CD14-positive monocyte (primary cell): ENCODE measurements at places on chromosomes 13 and 19.

- peaks cover 64% of the 10 kb centered on the region for H3K4me1 ChIP-seq
- no peak for DNase-seq
- H3K27ac ChIP-seq, result no peak overlapping the region
These were observed 14.4 kb upstream of the GARIN5A start for GRCh38 chr19:50490991-50491472.

DNA sequence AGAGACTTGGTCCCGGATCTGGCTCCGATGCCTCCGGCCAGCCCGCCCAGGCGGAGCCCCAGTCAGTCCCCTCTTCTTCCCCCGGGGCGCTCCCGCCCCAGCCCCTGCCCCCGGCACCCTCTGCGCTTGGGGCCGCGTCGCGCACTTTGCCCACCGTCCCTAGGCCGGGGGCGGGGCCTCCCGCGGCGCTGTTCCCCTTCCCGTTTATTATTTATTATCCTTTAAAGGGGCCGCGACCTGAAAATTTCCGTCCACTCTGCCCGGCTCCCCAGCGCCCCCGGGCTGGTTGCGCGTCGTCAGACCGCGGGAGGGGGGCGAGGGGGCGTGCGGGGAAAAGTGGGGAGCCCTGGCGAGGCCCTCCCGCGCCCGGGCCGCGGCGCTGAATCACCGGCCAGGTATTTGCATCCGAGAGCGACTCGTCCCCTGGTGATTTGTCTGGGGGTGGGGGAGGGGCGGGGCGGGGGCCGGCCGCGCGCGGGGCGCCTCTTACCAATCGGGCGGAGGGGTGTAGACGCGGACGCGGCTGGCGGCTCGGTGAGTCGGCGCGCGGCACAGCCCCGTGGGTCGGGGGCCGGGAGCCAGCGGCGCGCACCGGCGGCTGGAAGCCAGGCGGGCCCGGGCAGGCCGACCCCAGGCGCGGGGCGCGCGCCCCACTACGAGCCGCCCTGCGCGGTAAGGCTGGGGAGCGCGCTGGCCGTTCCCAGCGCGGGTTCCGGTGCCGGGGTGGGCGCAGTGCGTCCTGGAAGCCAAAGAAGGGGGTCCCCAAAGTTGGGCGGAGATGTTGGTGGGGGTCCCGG, at the start of gene ARID3A:
ARID3A (plus strand) TSS at position 510 of the 797 bp plus-strand sequence. CDS start 3,494 bp downstream, outside the sequence.
- peaks cover 8% of the 10 kb centered on the region for H3K27me3 ChIP-seq
- peak; percentile 69 for DNase-seq
- H3K4me3 ChIP-seq, result peak within 1 kb of the TSS; percentile 90
- H3K27ac ChIP-seq, result peak within 1 kb of the TSS; percentile 87
- H3K36me3 ChIP-seq, result peaks cover 9% of the 10 kb centered on the region

DNA sequence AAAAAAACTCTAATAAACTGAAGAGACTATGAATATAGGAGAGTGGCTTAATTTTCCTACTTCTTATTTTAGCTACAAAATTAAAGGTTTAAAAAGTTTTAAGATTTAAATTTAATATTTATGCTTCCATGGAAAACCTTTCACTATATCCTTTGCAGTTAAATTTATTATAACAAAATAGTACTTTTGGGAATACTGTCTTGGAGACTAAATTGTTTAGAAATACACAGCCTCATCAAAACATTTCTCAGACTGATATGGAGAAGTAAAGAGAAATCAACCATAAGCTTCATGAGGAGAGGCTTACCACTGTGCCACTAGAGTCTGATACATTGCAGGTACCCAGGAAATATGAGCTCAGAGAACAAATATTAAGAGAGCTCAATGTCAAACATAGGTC, 436.5 kb downstream of the KCTD12 start:
- no peaks in the 10 kb centered on the region for H3K27me3 ChIP-seq
- no peaks in the 10 kb centered on the region for H3K36me3 ChIP-seq
- H3K27ac ChIP-seq, result no peak overlapping the region
- no peaks in the 10 kb centered on the region for H3K4me1 ChIP-seq
- no peak for DNase-seq
- H3K4me3 ChIP-seq, result no peak overlapping the region

DNA sequence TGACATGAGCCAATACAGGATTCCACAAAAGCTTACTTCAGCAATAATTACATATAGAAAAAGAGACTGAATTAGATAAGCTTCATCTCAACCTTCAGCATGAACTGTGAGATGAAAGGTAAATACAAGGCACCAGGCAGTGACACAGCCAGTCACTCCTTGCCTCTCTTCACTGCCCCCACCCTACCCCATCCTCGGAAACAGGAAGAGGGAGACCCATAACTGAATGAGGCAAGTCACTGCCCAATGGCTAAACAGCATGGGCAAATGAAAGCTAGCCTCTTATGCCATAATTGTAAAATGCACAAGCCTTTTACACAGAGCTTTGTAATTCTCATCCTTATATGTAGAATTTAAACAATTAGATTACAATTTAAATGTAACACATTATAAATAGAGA, 1.7 kb downstream of the ZNF160 start:
- peaks cover 29% of the 10 kb centered on the region for H3K36me3 ChIP-seq
- no peak for DNase-seq
- H3K4me3 ChIP-seq, result no peak overlapping the region
- peaks cover 24% of the 10 kb centered on the region for H3K4me1 ChIP-seq

- DNase-seq, result no peak
- no peaks in the 10 kb centered on the region for H3K27me3 ChIP-seq
- H3K27ac ChIP-seq, result no peak overlapping the region
- no peak overlapping the region for H3K4me3 ChIP-seq
- H3K4me1 ChIP-seq, result peaks cover 27% of the 10 kb centered on the region
These were observed 6.6 kb downstream of the SSBP4 start for GRCh38 chr19:18425515-18426415.

DNA sequence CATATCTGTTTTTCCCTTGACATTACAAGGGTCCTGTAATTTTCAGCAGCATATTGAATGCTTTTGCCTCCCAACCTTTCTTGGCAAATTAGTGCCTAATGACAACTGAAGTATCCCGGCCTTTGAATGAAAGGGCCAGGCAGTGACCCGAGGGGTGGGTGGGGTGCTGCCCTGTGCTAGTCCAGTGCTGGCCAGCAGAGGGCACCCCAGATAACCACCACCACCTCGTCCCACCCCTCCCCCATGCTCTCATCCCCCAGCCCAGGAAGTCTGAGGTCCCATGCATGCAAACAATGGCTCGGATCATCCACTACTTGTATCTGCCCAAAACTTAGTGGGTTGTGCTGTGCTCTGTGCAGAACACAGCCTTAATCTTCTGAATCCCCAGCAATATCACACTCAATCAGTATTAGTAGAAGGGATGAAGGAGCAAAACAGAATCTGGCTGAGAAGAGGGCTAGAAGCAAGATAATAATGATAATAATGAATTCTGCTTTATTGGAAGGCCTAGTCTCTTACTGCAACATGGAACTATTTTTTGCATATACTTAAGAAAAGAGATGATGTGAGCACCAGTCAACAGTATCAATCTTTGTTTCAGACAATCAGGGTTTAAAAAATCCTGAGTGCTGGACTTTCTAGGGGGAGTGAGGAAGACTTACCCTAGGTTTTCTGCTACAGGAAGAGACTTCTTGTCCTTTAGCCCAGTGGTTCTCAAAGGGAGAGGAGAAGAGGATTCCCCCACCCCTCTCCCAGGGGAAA, 3.8 kb downstream of the ATP12A start:
- DNase-seq, result peak; percentile 48
- H3K4me3 ChIP-seq, result no peak overlapping the region
- peaks cover 8% of the 10 kb centered on the region for H3K4me1 ChIP-seq
- no peaks in the 10 kb centered on the region for H3K36me3 ChIP-seq
